ENCODE measurements at places on chromosomes 5 and 9. TPM values are rescaled to one million over a fixed set of nuclear protein-coding genes. Genes with fewer than 3 reads are reported as not detected.
A peak's percentile ranks its signal among the peaks of the same experiment; 100 is the strongest.

DNA sequence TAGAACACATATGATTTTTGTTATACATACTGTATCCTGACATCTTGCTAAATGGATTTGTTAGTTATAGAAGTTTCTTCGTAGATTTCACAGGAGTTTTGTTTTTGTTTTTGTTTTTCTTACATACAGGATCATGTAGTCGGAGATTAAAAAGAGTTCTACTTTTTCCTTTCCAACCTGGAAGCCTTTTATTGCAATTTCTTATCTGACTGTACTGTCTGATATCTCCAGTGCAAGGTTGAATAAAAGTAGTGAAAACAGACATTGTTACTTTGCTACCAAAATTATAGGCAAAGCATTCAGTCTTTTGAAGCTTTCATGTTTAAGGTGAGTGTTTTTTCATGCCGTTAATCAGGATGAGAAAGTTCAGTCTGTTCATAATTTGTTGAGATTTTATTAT is 117.4 kb upstream of the PRSS3 start:
- peaks cover 80% of the 10 kb centered on the region for H3K27me3 ChIP-seq
- H3K4me3 ChIP-seq = no peak overlapping the region
- peaks cover 8% of the 10 kb centered on the region for H3K4me1 ChIP-seq
- no peak for DNase-seq
- H3K36me3 ChIP-seq = peaks cover 3% of the 10 kb centered on the region
- no peak overlapping the region for H3K27ac ChIP-seq

DNA sequence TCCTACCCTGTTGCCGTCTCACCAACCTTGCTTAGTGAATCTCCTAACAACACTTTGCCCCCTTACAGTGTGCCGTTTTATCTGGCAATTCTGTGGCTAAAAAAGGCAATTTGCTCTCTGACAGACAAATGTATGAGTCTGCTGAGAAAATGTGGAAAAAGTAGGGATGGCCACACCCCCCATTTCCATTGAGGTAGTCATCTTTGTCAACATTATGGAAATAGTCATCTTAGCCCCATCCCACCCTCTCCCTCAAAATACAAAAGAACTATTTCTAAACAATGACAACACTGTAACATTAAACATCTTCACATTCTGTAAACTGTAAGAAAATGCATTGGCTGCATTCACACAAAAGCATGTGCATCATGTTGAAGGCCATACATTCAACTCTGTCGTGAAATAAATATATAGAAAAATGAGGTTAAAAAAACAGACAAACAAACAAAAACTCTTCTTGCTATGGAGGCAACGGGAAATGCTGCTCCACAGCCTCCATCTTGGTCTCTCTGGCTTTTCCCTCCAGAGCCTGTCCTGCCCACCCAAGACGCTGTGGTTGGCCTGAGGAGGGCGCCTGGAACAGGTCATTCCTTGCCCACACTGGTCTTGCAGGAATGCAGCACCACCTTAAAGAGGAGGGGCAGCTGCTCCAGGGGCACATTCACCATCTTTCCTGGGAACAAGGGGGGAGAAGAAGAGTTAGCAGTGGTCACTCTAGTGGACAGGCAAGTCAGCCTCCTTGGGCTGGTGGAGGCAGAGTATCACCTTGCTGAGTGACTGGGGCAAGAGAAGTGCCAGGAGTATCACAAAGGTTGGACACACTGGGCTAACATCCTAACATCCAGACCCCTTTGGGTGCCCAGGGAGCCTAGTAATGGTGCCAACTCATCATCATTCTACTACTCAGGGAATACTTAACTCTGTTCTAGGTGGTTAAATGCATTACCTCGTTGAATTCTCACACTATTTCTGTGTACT is 15.2 kb upstream of the NR5A1 start:
- H3K4me3 ChIP-seq = no peak overlapping the region
- H3K4me1 ChIP-seq = no peaks in the 10 kb centered on the region
- H3K27me3 ChIP-seq = peaks cover 9% of the 10 kb centered on the region

Gene MLANA
- not detected for total RNA-seq

DNA sequence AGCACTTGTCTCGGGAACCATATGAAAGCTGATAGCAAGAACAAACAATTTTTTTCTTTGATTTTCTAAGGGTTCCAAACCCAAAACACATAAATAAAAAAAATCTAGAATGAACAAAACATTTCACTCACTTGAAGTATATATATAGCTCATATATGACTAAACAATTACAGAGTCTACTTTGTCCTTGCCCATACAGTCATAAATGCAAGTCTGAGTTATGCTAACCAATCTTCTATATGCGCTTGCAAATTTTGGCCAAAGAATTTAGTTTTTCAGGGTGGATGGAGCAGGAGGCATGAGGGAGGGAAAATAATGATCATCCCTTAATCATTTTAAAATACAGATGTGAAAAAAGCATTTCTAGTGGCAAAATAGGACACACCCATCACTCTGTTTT is 370.1 kb downstream of the BNC2 start:
- no peaks in the 10 kb centered on the region for H3K4me1 ChIP-seq
- no peaks in the 10 kb centered on the region for H3K27me3 ChIP-seq
- H3K4me3 ChIP-seq = no peak overlapping the region
- no peaks in the 10 kb centered on the region for H3K36me3 ChIP-seq

Gene WNT8A
- not detected for total RNA-seq

DNA sequence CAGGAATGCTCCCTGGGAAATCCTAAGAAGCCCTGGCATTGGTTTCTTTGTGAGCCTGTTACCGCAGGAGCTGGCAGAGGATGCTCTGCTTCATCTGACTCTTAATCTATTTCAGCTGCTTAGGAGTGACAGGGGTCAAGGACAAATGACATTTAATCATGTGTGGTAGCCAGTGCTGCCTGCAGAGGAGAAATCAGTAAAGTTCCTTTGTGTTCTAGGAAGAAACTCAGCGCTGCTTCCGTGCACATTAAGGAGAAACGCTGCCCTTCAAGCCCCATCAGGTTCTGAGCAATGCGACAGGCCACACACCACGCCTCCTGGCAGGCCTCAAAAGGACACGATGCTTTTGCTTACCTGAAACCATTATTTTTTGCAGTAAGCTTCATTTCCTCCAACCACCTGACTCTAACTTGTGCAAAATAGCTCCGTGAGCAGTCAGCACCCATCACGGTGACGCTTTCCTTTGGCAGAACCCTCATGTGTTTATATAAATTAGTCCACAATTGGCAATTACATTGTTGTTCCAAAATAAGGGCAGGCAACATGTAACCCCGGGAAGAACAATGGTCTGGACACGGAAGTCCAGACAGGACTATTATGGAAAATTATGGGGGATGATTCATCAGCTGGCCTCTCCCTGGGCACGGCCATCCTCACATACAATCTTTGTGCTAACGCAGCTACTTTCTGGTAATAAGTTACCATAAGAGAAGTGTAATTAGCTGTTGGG is 387.9 kb upstream of the DAP start:
- no peak for DNase-seq
- H3K4me1 ChIP-seq = no peaks in the 10 kb centered on the region
- no peak overlapping the region for H3K27ac ChIP-seq
- H3K27me3 ChIP-seq = no peaks in the 10 kb centered on the region

DNA sequence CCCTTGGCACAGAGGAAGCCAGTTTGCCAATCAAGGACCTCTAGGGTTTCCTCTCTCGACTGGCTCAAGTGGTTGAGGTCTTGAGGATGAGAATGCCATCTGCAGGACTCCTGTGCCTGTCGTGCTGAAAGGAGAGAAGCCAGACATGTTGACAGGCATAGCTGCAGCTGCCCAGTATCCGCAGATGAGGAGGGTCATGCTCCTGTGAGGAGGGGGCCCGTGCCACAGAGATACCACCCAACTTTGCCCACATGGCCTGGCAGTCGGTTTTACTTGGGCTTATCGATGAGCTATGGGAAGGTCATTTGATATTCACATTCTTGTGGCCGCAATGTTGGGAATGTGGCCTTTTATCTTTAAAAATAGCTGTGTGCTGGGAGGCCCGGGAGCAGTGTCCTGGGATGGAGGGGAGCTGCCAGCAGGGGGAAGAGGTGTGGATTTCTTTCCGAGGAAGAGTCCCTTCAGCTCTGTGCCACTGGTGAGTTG is 17.4 kb downstream of the FRMPD1 start:
- no peak for DNase-seq
- H3K4me3 ChIP-seq = no peak overlapping the region
- H3K27me3 ChIP-seq = peaks cover 70% of the 10 kb centered on the region
- no peaks in the 10 kb centered on the region for H3K36me3 ChIP-seq

DNA sequence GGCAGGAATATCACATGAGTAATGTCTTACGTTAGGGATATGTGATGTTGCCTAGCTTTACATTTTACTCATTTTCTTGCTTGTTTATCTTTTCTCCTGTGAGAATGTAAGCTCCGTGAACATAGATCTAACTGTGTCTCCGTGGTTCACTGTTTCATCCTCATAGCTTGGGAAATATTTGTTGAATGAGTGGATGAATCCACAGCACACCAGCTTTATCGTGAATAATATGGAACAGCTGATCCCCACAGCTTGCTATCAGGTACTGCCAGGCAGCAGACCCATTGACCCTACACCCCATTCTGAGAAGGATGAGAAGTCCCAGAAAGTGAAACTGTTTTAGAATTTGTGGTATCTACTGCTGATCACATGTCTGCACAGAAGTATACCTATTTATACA is 106.8 kb upstream of the FBN2 start:
- no peaks in the 10 kb centered on the region for H3K27me3 ChIP-seq
- no peak for DNase-seq
- no peaks in the 10 kb centered on the region for H3K4me1 ChIP-seq
- H3K27ac ChIP-seq = no peak overlapping the region
- no peaks in the 10 kb centered on the region for H3K36me3 ChIP-seq

DNA sequence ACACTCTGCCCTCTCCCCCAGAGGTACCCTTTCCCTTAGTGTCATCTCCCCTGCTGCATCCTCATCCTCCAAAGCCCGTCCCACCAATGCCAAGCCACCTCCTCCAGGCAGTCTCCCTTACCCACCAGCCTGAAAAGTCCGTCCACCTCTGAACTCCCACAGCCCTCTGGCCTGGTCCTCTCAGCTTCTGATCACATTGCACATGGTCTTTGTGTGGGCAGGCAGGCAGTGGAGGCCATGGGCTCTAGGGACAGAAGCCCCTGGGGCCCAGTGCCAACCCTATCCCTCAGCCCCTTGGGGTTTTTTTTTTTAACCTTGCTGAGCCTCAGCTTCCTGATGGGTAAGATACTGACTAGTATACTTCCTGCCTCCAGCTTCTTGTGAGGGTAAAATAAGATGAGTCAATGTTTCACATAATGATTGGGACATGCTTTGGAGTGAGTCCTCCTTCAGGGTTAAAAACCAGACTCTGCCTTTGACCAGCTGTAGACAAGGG is 19.4 kb downstream of the CSF1R start:
- H3K27me3 ChIP-seq = peaks cover 9% of the 10 kb centered on the region
- no peak overlapping the region for H3K4me3 ChIP-seq
- no peak for DNase-seq
- H3K4me1 ChIP-seq = peaks cover 34% of the 10 kb centered on the region
- no peaks in the 10 kb centered on the region for H3K36me3 ChIP-seq
- H3K27ac ChIP-seq = peak overlapping the region; percentile 78

Gene NR2F1
- not detected for total RNA-seq

DNA sequence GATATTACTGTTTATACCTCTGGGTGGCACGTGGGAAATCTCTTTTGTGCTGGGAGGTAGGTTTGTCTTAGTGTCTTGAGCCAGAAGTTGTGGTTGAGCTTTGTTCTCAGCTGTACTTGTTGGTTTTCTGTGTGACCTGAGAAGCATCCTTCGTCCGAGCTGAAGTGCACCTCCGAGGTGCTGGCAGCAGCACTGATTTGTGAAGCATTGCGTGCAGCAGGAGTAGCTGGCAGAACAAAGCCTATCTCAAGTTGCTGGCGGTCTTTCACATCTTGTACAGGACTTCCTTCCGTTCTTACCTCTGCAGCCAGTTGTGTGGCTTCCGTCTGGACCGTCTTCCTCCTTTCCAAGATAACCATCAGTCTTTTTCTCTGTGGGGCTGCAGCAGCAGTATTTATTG is 4.3 kb downstream of the PRRC2B start:
- peaks cover 33% of the 10 kb centered on the region for H3K36me3 ChIP-seq
- DNase-seq = peak; percentile 89
- H3K27me3 ChIP-seq = no peaks in the 10 kb centered on the region
- H3K4me3 ChIP-seq = peak overlapping the region; percentile 83

GRCh38 chr9:5646116-5646515 is 17.2 kb downstream of the RIC1 start:
- no peak for DNase-seq
- no peak overlapping the region for H3K4me3 ChIP-seq
- peaks cover 55% of the 10 kb centered on the region for H3K36me3 ChIP-seq
- H3K27me3 ChIP-seq = no peaks in the 10 kb centered on the region
